ENCODE measurements at places on chromosomes 5 and 9. TPM values are rescaled to one million over a fixed set of nuclear protein-coding genes. Genes with fewer than 3 reads are reported as not detected.

Gene FBXO10
- total RNA-seq, result 2.4 TPM

Gene SETX
- 49.8 TPM for total RNA-seq

DNA sequence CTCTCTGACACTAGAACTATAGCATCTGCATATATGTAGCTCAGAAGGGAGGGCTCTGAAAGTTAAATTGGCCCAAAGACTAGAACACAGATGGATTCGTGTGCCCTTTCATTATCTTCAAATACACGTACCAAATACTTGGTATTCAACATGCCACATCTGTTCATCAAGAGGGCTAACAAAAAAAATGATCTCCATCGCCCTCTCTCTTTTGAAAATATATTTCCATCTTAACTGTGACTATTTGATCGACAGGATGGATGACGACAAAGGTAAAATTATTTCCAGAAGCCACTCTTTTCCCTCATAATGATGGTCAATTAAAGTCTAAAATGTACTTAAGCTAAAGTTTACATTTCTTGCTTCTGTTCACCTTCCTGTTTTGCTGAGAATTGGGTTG is 77.0 kb downstream of the SEMA6A start:
- DNase-seq, result no peak

- no peak for DNase-seq
Measured at GRCh38 chr9:134125413-134126095, 10.3 kb upstream of the WDR5 start.

DNA sequence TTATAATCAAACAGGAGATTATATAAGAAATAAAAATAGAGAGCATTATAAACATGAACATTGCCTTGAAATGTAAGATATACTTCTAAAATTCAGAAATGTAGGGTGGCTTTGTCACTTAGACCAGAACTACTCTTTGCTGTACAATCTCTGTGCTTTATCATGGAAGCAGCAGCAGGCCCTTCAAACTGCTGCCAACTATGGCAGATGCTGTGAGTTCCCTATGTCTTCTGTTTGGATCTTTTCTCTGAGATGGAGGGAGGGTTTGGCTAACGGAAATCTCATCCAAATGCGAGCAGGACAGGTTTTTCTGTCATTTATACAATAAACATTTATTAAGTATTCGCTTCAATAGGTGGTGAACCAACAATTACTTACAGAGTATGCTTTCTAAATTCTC is 34.8 kb upstream of the RICTOR start:
- no peak for DNase-seq

- DNase-seq, result no peak
Measured at GRCh38 chr9:83406921-83407320, 131.3 kb downstream of the FRMD3 start.

Gene ACTBL2
- total RNA-seq, result not detected

DNA sequence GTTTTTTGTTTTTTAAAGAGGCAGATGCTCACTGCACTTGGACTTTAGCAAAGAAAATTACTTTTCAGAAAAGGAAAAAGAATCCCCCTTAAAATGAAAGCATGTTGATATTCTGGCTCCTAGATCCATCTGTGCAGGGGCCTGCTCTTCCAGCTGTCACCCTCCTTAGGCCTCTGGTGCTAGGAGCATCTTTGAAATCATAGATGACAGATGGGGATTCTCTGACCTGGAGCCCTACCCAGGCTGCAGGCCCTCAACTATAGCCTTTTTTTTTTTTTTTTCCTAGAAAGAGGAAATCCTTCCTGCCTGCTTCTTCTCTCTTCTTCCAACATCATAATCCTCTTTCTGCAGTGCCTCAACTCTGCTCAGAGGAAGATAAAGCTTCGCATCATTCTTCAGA is 16.3 kb upstream of the DCP2 start:
- DNase-seq, result no peak

DNA sequence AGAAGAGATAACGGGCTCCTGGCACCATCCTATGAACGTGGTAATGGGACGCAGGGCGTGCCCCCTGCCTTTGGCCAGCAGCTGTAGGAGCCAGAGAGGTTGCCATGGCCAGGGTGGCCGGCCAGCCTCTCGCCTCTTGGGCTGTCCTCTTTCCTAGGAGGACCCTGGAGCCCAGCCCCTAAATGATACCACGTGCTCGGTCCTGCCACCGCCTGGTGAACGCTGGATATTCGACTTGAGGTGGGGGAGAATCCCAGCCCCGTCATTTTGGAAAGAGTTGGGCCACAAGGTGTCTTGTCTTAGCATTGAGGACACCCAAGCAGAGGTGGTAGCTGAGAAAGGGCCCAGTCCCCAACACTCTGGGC is 391 bp upstream of the NRG2 start:
- no peak for DNase-seq

DNA sequence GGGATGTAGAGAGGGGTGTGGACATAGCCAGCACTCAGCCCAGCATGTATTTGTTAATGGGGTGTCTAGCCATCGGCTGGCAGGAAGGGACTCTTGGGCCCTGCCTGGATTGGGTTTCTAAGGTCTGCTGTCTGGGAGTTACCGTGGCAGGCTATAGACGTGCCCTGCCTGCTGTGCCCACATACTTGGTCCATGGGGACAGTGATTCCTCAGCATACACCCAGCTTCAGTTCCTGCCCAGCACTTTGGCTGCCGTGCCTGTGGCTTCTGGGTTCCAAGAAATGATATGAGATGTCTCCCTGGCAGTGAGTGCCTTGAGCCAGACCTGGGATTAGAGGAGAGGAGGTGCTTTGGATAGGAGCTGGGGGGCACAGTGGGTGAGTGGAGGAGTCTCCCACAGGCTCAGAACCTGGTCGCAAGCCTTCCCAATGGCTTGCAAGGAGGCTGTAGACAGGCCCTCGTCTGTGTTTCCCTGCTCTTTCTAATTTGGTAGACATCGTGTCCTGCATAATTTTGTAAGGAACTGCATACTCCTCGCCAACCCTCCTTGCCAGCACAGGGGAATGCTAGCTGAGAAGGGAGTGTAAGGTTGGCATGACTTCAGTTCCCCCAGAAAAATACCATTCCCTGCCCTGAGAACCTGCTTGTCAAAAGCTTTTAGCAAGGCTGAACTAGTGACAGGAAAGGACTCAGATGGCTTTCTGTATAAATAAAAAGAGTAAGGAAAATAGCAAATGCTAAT is 287.9 kb downstream of the ZSWIM6 start:
- no peak for DNase-seq

- no peak for DNase-seq
Measured at GRCh38 chr5:118506217-118506852, 482.0 kb downstream of the DTWD2 start.

Gene FAXDC2
- total RNA-seq, result not detected

- DNase-seq, result no peak
Measured at GRCh38 chr5:105554568-105555169, 1992.1 kb upstream of the NUDT12 start.

GRCh38 chr5:82312373-82312856 is 34.3 kb upstream of the RPS23 start:
- peak; percentile 20 for DNase-seq

DNA sequence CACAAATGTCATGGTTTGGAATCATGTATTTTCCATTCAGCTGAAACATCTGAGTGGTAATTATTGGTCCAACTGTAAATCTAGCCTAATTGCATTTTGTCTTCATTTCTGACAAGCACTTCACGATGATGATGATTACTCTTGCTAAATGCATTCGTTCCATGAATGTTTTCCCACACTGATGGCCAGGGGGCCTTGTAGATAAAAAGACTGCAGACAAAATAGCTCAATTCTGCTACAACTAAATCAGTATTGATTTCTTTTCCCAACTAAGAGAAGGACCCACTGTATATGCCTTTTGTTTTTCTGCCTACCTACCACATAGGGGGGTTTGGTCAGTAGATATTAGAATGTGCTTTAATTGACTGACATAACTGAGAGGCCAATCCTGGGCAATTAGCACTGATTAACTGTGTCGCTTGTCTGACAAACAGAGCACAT is 1351.3 kb upstream of the NUDT12 start:
- DNase-seq, result no peak

DNA sequence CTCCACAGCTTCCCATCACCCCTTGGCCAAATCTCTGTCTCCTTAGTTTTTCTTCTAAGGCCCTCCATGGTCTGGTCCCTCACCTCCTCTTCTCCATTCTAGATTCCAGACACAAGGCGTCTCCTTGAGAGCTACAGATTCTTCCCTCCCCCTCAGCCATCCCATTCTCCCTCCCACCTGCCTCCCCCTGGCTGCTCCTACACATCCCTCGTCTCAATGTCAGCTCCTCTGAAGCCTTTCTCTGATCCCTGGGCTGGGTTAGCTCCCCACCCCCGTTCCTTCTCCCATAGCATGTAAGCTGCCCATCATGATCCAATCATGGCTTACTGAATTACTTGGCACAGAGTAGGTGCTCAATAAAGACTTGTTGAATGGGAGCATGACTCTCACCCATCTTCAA is 69.0 kb downstream of the ANKH start:
- no peak for DNase-seq

Gene PCDHGA12
- total RNA-seq, result 0.11 TPM

DNA sequence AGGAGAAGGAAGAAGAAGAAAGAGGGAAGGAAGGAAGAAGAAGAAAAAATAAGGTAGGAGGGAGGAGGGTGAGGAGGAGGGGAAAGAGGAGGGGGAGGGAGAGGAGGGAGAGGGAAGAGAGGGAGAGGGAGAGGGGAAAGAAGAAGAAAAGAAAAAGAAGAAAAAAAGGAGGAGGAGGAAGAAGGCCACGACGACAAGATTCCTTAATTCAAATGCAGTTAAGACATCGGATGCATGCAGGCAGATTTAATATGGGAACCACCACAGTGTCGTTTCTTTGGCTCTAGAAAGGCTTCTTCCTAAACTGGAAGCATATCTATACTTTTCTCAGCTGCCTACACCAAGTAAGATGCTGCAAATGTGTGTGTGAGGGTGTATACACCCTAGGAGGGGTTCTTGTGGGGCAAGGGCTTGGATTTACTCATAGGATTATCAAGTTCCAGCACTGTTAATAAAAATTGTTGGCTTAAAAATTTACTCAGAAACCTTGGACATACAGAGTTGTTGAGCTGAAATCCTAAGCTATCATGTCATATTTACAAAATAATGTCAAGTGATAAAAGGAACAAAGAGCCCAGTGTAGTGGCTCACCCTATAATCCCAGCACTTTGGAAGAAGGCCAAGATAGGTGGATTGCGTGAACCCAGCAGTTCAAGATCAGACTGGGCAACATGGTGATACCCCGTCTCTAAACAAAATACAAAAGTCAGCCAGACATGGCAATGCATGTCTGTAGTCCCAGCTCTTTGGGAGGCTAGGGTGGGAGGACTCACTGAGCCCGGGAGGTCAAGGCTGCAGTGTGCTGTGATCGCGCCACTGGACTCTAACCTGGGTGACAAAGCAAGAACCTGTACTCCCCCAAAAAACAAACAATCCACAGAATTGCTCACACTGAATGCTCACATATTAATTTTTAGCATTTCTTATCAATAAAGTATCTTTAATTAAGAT is 108.5 kb downstream of the UBAP2 start:
- DNase-seq, result no peak

- no peak for DNase-seq
Measured at GRCh38 chr5:141934099-141934844, 10.6 kb downstream of the DELE1 start.

- DNase-seq, result no peak
Measured at GRCh38 chr9:131043087-131043486, 34.1 kb downstream of the LAMC3 start.

GRCh38 chr5:72436796-72437471 is 70.3 kb downstream of the ZNF366 start:
- DNase-seq, result no peak

DNA sequence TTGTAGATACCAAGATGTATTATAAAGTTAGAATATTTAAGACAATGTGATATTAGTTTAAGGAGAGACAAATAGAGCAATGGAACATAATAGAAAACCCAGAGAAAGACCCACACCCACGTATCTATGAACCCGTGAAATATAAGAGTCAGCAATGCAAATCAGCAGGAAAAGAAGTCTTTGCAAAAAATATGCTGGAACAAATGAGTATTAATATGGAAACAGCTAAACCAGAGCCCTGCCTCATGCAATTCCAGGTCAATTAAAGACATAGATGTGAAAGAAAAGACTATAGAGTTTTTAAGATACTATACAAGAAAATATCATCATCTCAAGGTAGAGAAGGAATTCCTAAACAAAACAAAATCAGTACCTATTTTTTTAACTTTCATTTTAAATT is 23.1 kb upstream of the IL3 start:
- no peak for DNase-seq

GRCh38 chr5:30765706-30766105 is 427.8 kb upstream of the CDH6 start:
- DNase-seq, result no peak

- DNase-seq, result peak; percentile 67
Measured at GRCh38 chr5:173327948-173328843, at the start of gene STC2. TSS of gene STC2 (minus strand) at chr5:173328414. CDS start at chr5:173328193, 221 bp downstream.

Data from activated T-helper 2 cell treated with anti-CD3 and anti-CD28 coated beads, Interferon-gamma antibody, Interleukin-2, Interleukin-4, amounts not matched to agents 10 μg/mL and 5 μg/mL and 100 μg/mL, durations not matched to agents 14 hours and 24 hours and 36 hours (primary cell).